HFFc6 (cell line): ENCODE measurements at places on chromosomes 1 and 21. TPM values are rescaled to one million over a fixed set of nuclear protein-coding genes. Genes with fewer than 3 reads are reported as not detected.

Gene CRB1
- not detected in 2 replicates for total RNA-seq

GRCh38 chr1:28507247-28507645 lies 1.4 kb downstream of the RCC1 start:
- DNase-seq: no peak

DNA sequence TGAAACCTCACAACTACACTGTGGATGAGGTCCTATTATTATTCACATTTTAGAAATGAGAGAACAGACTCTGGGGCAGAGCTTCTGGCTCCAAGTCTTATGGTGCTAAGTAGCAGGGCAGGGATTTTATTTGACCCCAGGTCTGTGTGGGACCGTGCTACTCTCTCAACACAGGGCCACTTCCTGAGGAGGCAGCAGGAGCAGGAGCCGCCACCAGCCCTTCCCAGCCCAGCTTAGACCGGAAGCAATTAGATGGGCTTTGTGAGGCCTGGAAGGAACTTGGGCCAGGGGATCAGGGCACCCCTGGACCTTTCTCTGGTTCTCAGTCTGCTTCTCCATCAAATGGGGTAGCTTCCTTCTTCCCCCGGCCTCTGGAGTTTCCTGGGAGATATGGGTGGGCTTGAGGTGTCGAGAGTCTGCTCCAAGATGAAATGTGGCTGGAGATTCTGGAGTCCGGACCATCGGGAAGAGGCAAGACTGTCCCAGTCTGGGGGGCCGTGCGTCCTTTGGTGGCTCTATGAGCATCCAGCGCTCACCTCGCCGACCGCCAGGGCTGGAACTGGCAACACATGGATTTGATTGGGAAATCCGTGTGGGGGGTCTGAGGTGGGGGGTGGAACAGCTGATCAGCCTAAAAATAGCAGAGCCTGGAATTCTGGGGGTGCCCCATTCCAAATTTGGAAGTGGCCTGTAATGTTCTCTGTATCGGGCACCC lies 136.8 kb downstream of the FOXD2 start:
- DNase-seq: no peak

Gene VWA1
- 0.23 to 0.24 TPM in 2 of 3 replicates, not detected in the other for total RNA-seq

Gene ERRFI1
- total RNA-seq: 18.4 to 24.5 TPM (median 20.4 TPM) in 3 replicates

Gene LGR6
- total RNA-seq: not detected in 3 replicates

DNA sequence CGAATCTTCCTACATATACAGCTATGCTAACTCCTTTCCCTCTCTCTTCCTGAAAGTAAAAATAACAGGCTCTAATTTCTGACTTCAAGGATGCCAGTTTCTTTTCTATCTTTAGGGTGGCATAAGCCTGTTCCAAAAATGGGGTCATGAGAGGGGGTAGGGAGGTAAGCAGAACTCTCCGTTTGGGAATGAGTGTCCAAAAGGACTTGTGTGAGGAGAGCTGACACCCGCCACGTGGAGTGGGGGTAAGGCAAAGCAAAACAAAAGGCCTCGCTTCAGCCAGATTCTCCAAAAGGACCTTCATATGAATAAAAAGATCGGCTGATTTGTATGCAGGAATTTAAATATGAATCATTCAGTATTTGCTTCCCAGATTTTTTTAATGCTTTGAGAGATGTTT lies 28.6 kb downstream of the PLPPR4 start:
- no peak for DNase-seq

GRCh38 chr1:117584181-117584580 lies 21.7 kb upstream of the TENT5C start:
- no peak for DNase-seq

Gene SYT14
- total RNA-seq: 8.5 to 10.2 TPM (median 10.1 TPM) in 3 replicates

- no peak for DNase-seq
Measured at GRCh38 chr1:25906644-25907300, 553 bp upstream of the STMN1 start.

GRCh38 chr1:184639205-184639604 lies 115.5 kb downstream of the EDEM3 start:
- no peak for DNase-seq

DNA sequence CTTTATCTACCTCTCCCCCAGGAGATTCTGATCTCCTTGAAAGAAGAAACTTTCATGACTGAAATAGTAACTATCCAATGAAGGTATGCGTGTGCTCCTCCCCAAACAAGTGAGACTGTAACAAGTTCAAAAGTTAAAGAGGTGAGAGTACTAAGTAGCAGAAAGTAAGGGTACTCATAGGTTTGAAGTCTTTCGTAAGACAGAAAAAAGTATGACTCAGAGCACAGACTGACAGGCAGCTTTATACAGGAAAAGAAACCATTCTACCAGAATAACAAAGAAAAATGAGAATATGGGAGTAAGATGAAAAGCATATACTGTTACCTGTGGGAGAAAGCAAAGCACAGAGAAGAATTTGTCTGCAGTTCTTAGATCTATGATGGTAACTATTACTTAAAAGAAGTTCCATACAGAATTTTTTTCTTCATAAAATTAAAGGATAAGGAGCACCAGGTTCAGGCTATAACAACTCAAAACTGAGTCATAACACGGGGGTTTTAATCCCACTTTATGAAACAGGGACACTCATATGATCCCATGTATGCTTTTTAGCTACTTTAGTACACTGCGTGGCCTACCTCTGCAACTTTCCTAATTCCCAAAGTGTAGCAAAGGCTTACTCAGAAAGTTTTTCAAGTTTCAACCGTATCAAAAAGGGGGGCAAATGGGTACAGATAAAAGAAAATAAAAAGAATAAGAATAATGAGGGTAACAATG lies 52.0 kb downstream of the FOXJ3 start:
- no peak for DNase-seq

DNA sequence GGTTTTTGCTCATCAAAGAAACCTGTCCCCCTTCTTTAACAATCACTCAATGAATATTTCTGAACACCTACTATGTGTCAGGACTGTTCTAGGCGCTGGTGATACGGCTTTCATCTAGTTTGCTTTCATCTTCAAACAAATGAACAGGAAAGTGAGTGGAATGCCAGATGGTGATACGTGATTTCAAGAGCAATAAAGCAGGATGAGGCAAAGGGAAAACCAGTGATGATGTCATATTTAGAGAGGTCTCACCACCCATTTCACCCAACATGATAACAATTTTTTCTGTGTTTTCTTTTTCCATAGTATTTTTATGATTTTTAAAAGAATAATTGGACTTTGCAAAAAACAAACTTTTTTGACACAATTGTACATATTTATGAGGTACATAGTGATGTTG lies 11.3 kb upstream of the SLC6A17 start:
- DNase-seq: no peak

Gene PLA2G2C
- not detected in 3 replicates for total RNA-seq

Gene KCNN3
- total RNA-seq: not detected in 3 replicates

GRCh38 chr1:169511316-169512005 lies 25.7 kb upstream of the SLC19A2 start:
- peak; percentile 73 for DNase-seq

DNA sequence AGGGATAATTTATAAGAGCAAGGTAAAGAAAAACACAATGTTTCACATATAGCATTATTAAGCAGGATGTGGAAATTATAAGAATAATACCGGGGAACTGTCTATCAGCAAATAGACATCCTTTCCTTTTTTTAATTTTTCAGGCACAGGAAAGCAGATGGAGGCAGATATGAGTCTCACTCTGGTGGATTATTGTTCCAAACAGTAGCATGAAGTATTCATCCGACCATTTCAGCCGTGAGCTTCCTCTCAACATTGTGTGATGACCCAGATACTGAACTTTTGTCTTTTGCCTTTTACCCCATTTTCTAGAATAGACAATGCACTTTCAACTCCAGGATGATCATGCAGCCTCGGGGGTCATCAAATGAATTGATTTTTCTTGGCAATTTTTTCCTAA lies 599.8 kb downstream of the ADGRL2 start:
- no peak for DNase-seq

- no peak for DNase-seq
Measured at GRCh38 chr21:39386899-39387298, 38.0 kb upstream of the HMGN1 start.

Gene CASQ2
- not detected in 3 replicates for total RNA-seq

GRCh38 chr1:13624526-13624925 lies 40.9 kb downstream of the PDPN start:
- no peak for DNase-seq

DNA sequence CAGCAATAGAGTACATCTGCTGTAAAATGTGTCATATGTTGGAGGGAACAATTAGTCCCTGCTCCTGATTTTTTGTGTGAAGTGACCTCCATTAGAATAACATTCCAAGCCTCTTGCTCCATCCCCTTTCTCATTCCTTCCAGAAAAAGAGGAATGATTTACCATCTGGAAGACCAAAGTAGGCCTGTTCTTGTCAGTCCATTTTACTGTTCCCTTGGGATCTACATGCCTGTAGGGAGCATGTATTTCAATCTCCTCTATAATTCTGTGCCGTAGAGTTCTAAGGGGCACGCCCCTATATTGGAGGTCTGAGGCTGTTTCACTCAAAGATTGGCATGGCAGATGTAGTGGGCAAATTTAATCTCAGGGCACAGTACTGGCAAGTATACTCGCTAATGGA lies 48.8 kb upstream of the MAN1A2 start:
- DNase-seq: no peak

Gene RBBP5
- total RNA-seq: 13.6 to 15.2 TPM (median 14.1 TPM) in 3 replicates

- no peak for DNase-seq
Measured at GRCh38 chr21:44528634-44528995, 11.4 kb downstream of the KRTAP10-1 start.

Gene SPRR2A
- not detected in 3 replicates for total RNA-seq

Gene CCDC185
- not detected in 2 replicates for total RNA-seq

DNA sequence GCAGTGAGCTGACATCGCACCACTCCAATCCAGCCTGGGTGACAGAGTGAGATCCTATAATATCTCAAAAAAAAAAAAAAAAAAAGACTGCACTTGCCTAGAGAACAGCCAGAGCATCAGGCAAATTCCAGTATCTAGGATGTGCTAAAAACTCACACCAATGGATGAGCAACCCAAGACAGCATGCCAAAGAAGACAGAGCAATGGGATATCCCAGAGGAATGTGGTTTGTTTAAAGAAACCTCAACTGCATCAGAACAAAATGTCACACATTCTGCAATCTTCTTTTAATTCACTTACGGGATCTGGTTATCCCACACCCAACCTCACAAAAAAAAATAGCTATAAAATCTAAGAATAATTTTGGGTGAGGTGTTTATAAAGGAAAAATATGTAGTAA lies 7.3 kb downstream of the KCNH1 start:
- peak; percentile 43 for DNase-seq

DNA sequence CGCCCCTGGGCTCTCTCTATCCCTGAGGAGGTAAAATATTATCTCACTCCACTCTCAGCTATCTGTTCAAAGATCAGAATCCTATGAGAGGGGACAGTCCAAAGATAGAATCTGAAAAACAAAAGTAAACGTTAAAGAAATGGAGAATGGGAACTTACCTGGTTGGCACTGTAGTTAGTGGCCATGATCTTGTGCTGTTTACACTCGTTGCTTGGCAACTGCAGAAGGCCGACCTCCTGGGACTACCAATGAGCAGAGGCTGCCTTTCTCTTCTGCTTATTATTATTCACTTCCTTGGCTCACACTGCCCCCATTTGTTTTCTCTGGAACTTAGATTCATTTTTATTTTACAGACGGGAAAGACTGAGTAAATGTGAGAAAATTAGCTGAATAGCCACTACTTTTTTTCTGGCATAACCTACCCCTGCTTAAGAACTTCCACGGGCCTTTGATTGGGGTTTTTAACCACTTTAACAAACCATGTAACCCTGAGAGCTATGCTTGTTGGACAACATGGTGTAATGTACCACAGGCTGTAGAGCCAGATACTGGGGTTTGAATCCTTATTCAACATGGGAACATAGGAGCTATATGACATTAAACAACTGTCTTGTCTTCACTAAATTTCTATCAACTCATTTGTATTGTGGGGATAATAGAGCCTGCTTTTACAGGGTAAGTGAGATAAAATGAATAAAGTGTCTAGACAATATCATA lies at the start of gene CFAP126:
Gene CFAP126, minus strand, starts transcription at position 193 of the 717 bp plus-strand sequence. Its CDS starts 8 bp downstream, at position 185.
- DNase-seq: peak; percentile 57

- no peak for DNase-seq
Measured at GRCh38 chr1:156812293-156812990, 4.2 kb downstream of the SH2D2A start.

DNA sequence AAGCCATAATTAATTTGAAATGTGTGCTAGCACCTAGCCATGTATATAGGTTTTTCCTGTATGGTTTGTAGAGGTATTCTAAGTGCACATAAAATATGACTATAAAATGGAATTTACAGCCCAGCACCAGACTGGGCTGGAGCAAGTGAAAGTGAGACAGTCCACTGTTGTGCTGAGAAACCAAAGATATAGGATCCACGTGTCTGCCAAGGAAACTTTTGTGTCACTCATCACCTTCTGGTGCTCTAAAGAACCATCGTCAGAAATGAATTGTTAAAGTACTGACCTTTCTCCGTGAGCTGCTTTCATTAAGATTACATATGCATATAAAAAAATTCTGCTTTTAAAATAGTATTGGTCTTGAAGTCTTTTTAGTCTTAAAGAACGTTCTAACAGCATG lies 141.0 kb upstream of the ZC3H11B start:
- no peak for DNase-seq

- DNase-seq: no peak
Measured at GRCh38 chr1:235019961-235020360, 108.7 kb downstream of the TOMM20 start.

GRCh38 chr21:36310016-36310415 lies 10.0 kb upstream of the MORC3 start:
- DNase-seq: no peak

DNA sequence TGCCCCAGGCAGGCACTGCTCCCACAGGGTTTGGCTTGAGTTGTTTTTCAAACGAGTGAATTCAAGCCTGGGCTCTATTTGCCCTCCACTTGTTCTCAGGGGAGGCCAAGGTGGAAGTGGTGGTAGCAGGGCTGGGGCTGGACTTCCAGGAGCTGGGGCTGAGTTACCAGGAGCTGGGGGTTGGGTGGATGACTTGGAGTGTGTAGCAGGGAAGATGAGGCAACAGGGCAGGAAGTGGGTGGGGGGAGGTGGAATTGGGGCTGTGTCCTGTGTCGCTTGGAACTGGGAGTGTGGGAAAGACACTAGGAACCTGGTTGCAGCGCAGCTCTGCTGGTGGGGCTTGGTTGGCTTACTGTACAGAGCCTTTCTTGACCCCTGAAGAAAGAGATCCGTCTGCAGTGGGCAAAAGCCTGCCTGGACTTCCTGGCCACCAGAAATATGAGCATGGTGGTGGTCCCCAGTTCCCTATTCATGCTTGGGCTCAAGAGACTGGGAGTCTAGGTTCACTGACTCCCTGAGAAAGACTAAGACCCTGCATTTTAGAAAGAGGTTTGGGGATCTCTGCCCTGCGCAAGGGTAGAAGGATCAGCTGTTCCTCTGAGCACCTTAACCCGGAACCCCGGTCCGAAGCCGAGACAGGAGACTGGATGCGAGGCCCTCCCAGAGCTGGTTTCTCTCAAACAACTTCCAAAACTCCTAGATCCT lies 3.1 kb downstream of the TFAP2E start:
- DNase-seq: no peak

GRCh38 chr1:35115459-35116383 lies 36.5 kb downstream of the ZMYM1 start:
- DNase-seq: no peak

- DNase-seq: no peak
Measured at GRCh38 chr1:27548858-27549719, 54.9 kb downstream of the AHDC1 start.

DNA sequence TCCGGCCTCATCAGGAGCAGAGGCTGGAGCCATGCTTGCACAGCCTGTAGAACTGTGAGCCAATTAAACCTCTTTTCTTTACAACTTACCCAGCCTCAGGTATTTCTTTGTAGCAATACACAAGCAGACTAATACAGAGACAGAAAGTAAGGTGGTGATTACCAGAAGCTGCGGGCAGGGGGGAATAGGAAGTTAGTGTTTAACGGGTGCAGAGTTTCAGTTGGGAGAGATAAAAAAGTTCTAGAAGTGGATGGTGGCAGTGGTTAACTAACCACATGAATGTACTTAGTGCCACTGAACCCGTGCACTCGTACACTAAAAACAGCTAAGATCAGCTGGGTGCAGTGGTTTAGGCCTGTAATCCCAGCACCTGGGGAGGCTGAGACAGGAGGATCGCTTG lies 80.4 kb upstream of the TARDBP start:
- no peak for DNase-seq
